Right ventricle myocardium superior (tissue), 1 donor: ENCODE measurements at places on chromosomes 1 and 21.

- DNase-seq, result no peak
Measured at GRCh38 chr1:6285336-6285735, 24.4 kb upstream of the GPR153 start.

GRCh38 chr1:183097438-183098051 is 74.3 kb downstream of the LAMC1 start:
- no peak for DNase-seq

DNA sequence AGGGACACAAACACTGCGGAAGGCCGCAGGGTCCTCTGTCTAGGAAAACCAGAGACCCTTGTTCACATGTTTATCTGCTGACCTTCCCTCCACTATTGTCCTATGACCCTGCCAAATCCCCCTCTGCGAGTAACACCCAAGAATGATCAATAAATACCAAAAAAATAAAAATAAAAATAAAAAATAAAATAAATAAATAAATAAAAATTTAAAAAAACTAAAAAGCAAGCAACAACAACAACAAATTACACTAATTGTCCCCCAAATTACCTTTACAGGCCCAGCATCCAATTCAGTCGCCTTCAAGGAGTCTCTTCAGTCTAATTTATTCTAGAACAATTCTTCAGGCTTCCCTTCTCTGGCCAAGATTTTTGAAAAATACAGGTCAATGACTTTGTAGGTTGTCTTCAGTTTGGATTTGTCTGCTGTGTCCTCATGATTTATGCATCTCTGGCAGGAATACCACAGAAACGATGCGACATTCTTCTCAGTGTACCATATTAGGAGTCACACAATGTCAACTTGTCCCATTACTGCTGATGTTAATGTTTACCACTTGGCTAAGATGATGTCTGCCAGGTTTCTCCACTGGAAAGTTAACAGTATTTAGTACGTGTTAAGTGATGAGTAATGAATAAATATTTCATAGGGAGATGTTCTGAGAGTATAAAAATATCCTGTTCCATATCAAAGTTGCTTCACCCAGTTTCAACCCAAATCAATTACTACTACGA is 20.3 kb upstream of the BMP8B start:
- DNase-seq, result no peak

- no peak for DNase-seq
Measured at GRCh38 chr1:174217248-174217647, 57.9 kb downstream of the RABGAP1L start.

- no peak for DNase-seq
Measured at GRCh38 chr1:51342591-51343206, 12.3 kb upstream of the TTC39A start.
